Jurkat, Clone E6-1 (cell line): ENCODE measurements at places on chromosomes 3 and 15.

- DNase-seq: no peak
Measured at GRCh38 chr3:30657914-30658313, 51.5 kb downstream of the TGFBR2 start.

- DNase-seq: no peak
Measured at GRCh38 chr3:110804856-110805255, 266.8 kb upstream of the NECTIN3 start.

- no peak for DNase-seq
Measured at GRCh38 chr15:34782901-34783300, 12.4 kb downstream of the ACTC1 start.

DNA sequence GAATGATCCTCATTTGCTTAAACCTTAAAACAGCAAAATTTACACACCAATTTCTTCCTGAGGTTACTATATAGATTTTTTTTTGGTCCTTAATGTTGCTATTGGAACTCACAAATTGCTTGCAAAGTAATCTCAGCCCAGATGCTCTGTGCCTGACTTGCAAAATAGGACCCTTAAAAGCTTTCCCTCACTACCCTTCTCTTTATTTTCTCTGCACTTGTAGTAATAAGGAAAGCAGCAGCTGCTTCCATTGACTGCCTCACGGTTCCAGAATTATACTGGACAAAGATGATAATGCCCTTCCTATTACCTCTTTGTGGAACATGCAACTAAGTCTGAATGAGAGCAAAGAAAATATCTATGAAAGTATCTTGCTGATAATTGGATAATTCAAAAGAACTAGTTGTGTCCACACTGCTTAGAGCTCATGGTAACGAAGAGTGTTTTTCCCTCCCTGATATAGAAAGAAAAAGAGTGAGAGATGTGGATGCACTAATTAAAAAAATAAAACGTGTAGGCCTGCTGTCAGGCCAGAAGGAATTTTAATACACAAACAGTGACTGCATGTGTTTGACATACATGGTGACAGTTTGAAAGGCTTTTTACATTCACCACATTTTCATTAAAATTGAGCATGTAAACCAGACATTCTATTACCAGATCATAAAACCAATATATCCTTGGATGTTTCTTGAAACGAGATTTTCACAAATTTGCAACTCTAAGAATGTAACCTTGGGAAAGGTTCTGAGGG is 783.1 kb downstream of the GBE1 start:
- DNase-seq: no peak

DNA sequence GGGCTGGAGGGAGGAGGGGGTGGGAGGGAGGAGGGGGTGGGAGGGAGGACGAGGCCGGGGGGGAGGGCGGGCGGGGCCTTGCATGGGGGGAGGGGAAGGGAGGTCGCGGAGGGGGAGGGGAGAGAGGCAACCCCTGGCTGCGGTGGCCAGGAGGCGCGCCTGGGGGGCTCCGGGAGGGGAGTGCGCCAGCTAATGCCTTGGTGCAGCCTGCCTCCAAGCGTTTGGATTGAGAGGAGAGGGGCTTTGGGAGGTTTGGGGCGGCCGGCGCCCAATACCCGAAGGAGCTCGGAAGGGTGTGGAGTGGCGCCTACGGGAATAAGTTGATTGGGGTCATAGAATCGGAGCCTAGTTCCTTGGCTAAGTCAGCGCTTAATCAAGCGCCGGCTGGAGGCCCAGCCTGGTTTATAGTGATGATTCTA is 557 bp downstream of the TFG start:
- DNase-seq: no peak
